ENCODE measurements at places on chromosomes 4 and X.

DNA sequence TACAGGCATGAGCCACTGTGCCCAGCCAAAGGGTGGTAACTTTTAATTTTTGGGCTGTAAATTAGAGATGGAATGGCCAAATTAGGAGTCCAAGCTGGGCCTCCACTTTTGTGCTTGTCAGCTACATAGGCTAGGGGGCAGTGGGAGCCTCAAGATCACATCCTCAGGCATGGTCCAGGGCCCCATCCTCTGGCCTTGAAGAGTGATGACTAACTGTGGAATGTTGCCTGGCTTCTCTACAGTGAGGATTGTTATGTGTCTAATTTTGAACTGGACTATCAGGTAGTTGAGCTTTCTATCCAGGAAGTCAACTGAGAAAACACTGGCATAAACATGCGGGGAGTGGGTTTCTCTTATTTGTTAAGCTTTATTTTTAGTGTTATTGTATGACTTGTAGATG lies 33.0 kb downstream of the CCNG2 start:
- DNase-seq: no peak

DNA sequence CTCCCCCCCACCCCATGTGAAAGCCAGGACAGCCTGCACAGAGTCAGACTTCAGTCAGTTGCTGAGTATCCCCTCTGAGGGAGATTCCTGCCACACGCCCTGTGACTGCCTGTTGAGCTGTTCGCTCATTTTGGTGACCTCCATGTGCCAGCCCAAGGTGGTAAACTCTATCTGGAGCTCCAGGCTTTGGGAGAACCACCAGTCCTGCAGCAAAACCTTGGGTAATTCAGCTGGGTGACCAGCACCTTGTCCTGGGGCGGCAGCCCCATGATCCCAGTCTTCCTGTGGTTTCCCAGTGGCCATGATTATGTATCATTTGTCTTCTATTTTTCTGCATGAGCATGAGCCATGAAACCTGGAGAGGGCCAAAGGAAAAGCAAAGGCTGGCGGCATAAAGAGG lies 73.4 kb downstream of the NBDY start:
- DNase-seq: peak; percentile 11

- DNase-seq: no peak
These were observed 123.8 kb downstream of the RPS6KA6 start for GRCh38 chrX:84064164-84064563.

GRCh38 chr4:125444166-125444565 lies 129.4 kb downstream of the FAT4 start:
- no peak for DNase-seq

DNA sequence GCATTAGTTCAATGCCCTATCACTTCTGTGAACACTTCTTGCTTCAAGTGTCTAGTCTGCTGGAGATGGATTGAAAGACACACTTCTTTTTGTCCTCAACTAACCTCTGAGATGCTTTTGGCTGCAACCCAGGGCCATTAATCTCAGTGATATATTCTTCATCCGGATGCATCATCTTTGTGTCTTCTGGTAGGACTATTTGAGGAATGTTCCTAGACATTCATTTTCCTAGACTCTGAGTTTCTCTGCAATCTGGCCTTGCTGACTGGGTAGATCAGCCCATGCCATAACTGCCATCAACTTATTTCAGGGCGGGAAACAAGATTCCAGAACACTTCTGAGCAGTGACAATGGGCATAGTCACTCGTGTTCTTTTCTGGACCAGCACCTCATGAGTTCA lies 329.4 kb downstream of the PDGFC start:
- DNase-seq: no peak

GRCh38 chr4:156779042-156779441 lies 192.6 kb downstream of the PDGFC start:
- DNase-seq: no peak

GRCh38 chr4:188246488-188246887 lies 107.2 kb downstream of the TRIML1 start:
- DNase-seq: no peak

DNA sequence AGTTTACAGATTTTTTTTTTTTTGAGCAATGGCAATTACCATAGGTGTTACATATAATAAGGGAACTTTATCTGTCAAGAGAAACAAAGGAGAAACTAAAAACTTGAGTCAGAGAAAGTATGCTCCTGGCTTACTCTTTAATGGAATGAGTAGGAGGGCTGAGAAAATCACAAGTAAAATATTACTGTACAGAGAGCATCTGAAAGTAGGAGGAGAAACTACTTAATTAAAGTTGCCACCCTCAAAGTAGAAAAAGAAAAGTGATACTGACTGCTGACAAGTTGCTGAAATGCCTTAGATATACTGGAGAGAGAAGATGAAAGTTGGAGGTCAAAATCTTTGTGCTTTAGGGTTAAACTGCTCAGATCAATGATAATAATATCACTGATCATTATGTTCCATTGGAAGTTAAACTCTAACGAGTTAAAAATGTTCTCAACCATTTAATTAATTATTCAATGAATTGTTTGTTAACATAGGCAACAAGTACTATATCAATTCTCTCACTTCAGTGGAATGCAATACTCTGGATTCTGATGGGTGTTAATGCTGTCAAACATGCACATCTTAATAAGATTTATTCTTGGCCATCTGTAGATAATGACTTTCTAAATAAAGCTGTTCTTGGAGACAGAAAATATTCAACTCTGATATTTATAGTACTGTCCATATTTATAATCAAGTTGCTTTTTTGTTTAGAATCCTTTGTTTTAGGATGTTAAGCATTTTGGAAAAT lies 61.2 kb upstream of the CAMK2D start:
- DNase-seq: no peak

- no peak for DNase-seq
These were observed 32.6 kb downstream of the ABHD18 start for GRCh38 chr4:127997534-127998388.

DNA sequence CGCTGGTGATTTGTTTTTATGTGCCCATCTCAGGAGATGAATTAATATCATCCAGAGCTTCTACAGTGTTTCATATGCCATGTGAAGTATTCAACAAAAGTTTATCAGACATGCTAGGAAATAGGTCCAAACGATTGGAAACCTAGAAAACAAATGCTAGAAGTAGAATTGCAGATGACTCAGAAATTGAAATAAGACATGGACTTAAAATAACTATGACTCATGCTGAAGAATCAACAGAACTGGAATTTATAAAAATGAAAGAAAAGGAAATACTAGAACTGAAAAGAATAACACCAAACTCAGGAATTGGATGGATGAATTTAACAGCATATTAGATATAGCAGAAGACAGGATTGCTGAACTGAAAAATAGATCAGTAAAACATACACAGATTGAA lies 172.7 kb upstream of the GIMD1 start:
- DNase-seq: peak; percentile 35

GRCh38 chrX:140712413-140713173 lies 3.0 kb downstream of the LINC00632 start:
- DNase-seq: peak; percentile 11

DNA sequence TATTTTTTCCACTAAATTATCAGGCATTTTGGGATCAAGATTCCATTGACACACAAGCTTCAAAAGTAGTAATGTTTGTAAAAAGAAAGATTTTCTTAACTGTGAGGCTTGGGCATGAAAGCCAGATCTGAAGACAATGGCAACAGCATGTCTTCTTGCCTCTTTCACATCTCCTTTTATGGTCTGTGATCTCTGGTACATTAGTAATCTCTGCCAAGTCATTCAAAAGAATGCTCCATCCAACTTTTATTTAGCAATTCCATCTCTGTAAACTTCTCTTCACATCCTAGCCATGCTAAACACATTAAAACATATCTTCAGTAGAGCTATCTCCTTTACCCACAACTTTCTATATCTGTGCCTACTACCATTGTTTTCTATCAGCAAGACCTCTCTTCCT lies 465.4 kb downstream of the FAT4 start:
- no peak for DNase-seq

DNA sequence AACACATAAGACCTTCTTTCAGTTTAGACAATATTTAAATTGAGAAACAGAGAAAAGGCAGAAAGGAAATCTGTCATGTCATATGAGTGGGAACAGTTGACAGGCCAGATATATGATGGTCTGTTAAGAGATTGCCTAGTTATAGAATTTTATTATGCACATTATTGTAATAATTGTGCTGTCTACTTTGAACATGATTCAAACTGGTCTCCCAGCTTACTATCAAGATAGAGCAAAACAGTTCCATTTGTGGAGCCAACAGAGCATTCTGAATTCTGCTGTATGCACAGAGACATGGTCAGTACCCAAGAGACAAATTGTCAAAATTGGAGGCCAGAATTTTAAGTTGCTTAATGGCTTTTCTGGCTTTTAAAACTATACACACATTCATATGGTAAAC lies 139.4 kb downstream of the FBXO8 start:
- no peak for DNase-seq

GRCh38 chr4:3419836-3420605 lies 21.7 kb upstream of the HGFAC start:
- DNase-seq: no peak

DNA sequence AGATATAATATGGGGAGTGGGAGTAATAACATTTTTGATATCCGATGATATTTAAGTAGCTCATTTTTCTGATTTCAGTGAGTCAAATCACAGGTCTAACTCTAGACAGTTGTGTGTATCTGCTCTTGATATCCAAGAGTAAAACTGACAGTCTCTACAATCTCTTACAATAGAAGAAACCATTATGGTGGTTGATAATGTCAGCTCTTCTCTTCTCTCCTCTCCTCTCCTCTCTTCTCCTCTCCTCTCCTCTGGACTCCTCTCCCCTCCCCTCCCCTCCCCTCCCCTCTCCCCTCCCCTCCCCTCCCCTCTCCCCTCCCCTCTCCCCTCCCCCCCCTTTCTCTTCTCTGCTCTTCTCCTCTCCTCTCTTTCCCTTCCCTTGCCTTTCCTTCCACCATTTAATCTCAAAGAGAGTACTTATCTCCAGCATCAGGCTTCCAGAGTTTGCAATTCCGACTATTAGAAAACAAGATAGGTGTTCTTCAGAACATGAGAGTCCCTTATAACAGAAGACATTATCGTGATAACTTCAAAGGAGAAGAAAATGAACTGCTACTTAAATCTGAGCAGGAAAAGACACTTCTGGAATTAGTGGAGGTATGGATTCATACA lies 6.2 kb downstream of the TDO2 start:
- no peak for DNase-seq

DNA sequence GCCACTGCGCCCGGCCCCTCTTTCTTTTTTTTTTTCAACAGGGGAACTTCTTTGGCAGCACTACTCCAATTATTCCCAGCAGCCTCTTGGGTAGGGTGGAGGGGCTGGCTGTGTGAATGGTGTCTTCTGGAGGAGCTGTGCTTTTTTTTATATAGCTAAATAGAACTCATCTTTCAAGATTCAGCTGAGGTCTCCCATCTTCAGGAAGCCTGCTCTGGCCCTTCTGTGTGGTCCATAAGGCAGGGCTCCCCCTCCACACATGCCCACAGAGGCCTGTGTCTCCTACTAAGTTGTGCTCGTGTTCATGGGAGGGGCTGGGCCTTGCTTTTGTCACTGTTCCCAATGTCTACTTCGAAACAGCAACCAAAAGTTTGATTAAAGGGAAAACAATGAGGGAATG lies 116.8 kb downstream of the AFAP1 start:
- DNase-seq: no peak

- no peak for DNase-seq
These were observed 1.5 kb upstream of the FAM193A start for GRCh38 chr4:2534904-2535375.

GRCh38 chrX:129930941-129931410 lies 25.0 kb downstream of the UTP14A start:
- DNase-seq: no peak

DNA sequence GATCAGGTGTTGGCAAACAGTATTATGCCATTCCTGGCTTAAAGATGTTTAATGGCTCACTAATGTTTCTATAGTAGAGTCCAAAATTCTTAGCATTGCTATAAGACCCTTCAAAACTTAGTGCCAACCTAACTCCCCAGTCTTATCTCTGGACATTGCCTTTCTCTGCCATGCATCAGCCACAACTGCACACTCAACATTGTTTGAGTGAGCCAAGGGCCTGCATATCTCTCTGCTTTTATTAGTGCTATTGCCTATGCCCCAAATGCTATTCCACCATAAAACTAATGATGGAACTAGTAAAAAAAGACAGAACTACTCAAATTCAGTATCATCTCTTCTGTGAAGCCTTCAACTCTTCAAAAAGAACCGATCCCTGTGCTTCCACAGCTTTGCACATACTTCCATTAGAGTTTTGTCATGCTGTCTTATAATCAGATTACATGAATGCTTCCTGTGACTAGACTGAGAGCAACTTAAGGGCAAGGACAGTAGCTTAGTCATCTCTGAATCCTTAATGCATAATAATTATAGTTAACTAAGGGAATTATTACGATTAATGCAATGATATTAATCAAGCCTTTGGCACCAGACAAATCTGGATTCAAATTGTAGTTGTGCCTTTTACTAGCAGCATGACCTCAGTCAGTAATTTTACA lies 53.7 kb downstream of the CHM start:
- DNase-seq: no peak

DNA sequence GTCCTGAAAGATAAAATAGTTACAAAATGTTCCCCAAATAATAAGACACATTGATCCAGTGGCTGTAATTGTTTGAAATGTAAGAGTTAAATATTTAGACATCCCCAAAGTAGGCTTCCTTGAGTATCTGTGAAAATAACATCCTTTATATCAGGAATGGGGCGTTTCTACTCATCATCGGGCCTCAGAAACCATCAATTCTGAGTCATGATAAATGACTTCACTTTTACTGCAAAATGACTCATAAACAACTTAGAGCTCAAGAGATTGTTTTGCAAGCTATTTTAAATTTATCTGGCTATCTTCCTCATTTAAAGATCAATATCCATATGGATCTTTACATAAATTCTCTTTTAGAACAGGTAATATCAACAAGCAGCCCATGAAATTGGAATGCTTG lies 369.4 kb upstream of the CNKSR2 start:
- DNase-seq: no peak

- DNase-seq: peak; percentile 38
These were observed 68.7 kb downstream of the SUPT20HL2 start for GRCh38 chrX:24245202-24245601.

GRCh38 chr4:95213366-95213765 lies 335.4 kb downstream of the UNC5C start:
- no peak for DNase-seq

GRCh38 chr4:21517126-21517859 lies 431.3 kb downstream of the KCNIP4 start:
- no peak for DNase-seq

DNA sequence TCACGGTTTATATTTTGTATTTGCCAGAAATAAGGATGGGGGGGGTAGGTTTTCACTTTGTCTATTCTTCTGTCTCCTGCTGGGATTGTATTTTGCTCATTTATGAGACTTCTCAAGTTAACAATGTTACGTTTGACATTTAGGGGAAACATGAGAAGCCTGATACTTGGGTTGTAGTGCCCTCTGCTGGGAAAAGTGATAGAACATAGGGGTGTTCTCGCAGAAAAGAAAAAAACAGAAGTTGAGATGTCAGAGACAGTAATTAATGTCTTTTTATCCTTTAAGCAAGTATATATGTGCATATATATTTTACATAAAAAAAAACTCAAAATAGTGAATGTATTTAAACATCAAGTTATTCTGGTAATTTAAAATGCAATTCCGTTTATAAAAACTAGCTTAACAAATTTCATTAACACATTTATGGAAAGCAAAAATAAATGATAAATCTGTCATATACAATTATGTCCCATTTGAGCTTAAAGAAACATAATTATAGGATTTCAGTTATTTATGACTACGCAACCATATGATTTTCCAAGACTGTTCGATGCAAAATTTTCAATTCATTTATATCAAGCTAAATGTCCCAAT lies 46.0 kb upstream of the TMPRSS11F start:
- DNase-seq: peak; percentile 21
